ENCODE measurements at places on chromosomes 7 and 10.

DNA sequence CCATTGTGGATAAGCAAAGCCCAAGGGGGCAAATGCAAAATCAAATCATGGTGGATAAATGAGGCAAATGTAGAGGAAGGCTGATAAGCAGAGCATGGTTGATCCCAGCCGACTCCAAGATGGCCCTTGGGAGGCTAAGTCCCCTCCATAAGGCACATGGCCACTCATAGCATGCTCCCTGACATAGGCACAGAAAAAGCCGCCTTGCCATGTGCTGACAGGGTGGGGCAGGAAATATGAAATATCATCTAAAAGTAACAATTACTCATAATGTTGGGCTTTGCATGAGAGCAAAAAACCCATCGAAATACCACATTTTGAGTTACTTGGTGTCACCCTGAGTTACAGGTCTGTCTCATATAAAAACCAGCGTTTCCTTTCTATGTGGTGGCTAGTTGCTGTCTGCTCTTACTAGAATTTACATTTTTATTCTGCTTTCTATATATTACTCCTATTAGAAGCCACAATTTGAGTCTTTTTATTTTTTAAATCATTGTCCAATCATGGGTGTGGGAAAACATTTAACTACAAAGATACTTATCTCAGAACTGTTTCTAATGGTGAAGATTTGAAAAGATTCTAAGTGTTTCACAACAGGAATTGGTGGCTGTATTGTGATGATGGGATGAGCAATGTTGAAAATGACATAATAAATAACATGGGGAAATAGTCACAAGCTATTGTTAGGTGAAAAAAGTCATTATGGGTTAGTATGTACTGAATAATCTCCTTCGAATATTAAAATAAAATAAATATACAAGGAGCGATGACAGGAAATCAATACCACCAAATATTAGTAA, 102.7 kb downstream of the CUBN start:
- no peak for DNase-seq

GRCh38 chr10:13416760-13417159, 68.7 kb upstream of the SEPHS1 start:
- DNase-seq: no peak

- DNase-seq: no peak
Measured at GRCh38 chr7:17674166-17674942, 265.9 kb downstream of the SNX13 start.

DNA sequence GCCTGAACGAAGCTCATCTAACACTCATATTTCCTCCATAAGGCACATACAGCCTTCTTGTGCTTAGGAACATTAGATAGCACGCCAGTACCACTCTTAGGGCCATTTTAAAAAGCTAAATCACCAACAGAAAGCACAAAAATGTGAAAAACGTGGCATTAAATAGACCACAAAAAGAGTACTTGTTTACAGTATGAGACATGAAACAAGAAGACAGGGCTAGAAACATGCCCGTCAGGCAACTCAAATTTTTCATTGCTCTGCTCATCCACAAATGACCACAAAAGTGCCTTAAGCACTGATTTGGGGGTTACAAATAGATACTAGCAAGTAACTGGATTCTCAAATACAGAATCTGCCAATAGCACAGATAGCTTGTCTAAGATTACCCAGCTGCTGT, 67.8 kb downstream of the ELMO1 start:
- no peak for DNase-seq

DNA sequence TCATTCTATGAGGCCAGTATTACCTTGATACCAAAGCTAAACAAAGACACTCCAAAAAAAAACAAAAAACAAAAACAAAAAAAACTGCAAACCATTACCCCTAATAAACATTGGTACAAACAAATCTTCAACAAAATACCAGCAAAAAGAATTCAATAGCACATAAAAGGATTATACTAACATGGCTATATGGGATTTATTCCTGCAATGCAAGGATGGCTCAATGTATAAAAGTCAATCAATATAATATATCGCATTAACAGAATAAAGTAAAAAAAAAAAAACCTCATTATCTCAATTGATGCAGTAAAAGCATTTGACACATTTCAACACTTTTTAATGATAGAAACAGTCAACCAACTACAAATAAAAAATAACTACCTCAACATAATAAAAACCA, 233.3 kb upstream of the NFE2L3 start:
- no peak for DNase-seq

DNA sequence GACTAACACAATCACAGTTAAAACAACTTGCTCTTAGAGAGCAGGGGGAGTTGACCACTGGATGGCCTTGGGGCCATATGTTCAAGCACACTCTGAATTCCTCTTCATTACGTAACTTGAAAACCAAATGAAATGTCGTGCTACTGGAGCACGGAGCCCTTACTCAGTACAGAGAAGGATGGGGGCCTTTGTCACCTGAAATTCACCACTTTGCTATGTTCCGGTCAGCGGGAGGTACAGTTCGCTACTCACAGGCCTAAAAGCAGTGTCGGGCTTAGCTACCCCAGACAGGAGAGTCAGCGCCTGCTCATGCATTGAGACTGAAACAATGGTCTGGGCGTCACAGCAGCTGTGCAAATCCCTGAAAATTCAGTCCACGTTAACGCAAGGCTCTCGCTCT, 39.6 kb downstream of the GLI3 start:
- no peak for DNase-seq

GRCh38 chr10:4397337-4397736, 428.7 kb upstream of the AKR1E2 start:
- no peak for DNase-seq
